ENCODE measurements at places on chromosomes 16 and 17.

GRCh38 chr17:5591966-5592365, 7.7 kb upstream of the NLRP1 start:
- H3K36me3 ChIP-seq, result no peaks in the 10 kb centered on the region
- peaks cover 12% of the 10 kb centered on the region for H3K27me3 ChIP-seq
- H3K4me3 ChIP-seq, result no peak overlapping the region
- H3K27ac ChIP-seq, result no peak overlapping the region

- H3K36me3 ChIP-seq, result no peaks in the 10 kb centered on the region
- no peak overlapping the region for H3K27ac ChIP-seq
- no peak overlapping the region for H3K4me3 ChIP-seq
- DNase-seq, result no peak
- H3K27me3 ChIP-seq, result no peaks in the 10 kb centered on the region
Measured at GRCh38 chr17:81184555-81184954, 18.5 kb upstream of the AATK start.

DNA sequence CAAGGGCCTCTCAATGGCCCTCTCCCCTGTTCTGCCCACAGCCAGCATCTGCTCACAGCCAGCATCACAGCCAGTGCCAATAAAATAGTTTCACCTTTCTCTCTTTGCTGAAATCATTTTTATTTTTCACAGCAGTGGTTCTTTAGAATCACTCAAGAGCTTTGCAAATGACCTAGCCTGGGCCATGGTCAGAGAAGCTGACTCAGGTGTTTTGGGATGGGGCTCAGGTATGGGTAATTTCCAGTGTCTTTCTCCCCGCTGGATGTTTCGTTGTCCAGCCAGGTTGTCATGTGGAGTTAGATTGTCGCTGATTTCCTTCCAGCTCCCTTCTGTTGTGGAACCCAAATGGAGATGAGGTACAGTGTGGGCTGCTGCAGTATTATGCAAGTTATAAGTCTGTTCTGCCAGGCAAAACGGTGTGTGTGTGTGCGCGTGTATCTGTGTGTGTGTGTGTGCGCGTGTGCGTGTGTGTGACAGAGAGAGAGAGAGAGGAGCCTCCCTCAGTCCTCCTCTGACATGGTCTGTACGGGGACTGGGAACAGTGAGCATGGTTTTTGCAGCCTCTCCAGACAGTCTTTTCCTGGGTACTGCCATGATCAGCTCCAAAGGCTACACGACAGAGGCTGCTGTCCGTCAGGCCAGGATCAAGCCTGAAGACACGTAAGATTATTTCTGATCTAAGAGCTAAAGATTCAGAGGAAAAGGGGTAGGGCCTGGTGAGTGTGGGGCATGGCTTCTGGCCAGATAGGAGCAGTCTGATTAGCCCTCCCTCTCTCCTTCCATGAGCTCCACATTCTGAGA, 1.4 kb upstream of the PMP22 start:
- peaks cover 7% of the 10 kb centered on the region for H3K27me3 ChIP-seq
- H3K4me3 ChIP-seq, result no peak overlapping the region
- no peak overlapping the region for H3K27ac ChIP-seq
- no peaks in the 10 kb centered on the region for H3K36me3 ChIP-seq
- no peak for DNase-seq
- peaks cover 9% of the 10 kb centered on the region for H3K4me1 ChIP-seq

DNA sequence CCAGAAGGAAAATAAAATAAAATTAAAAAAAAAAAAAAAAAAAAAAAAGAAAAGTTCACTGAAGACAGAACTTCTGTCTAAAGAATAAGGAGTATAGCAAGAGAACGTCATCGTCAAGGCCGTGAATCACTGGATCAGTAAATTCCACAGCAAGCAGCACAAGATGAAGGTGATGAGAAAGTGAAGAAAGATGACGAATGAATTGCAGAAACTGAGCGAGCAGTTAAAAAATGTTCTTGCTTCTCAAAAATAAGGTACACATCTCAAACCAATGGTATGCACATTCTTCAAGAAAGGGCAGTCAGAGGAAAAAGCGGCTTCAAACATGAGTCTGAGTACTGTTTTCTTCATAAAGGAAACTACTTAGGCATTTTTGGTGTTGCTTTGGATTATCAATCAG, 104.7 kb downstream of the SMG6 start:
- peak; percentile 53 for DNase-seq
- no peaks in the 10 kb centered on the region for H3K27me3 ChIP-seq
- H3K36me3 ChIP-seq, result 0 out of 2 replicates have a peak, but pooled peaks cover 6% of the 10 kb centered on the region
- no peak overlapping the region for H3K4me3 ChIP-seq

GRCh38 chr17:74937064-74938051, 1.7 kb downstream of the OTOP3 start:
- H3K4me3 ChIP-seq, result no peak overlapping the region
- no peak overlapping the region for H3K27ac ChIP-seq
- no peaks in the 10 kb centered on the region for H3K4me1 ChIP-seq
- H3K36me3 ChIP-seq, result no peaks in the 10 kb centered on the region
- peaks cover 61% of the 10 kb centered on the region for H3K27me3 ChIP-seq

DNA sequence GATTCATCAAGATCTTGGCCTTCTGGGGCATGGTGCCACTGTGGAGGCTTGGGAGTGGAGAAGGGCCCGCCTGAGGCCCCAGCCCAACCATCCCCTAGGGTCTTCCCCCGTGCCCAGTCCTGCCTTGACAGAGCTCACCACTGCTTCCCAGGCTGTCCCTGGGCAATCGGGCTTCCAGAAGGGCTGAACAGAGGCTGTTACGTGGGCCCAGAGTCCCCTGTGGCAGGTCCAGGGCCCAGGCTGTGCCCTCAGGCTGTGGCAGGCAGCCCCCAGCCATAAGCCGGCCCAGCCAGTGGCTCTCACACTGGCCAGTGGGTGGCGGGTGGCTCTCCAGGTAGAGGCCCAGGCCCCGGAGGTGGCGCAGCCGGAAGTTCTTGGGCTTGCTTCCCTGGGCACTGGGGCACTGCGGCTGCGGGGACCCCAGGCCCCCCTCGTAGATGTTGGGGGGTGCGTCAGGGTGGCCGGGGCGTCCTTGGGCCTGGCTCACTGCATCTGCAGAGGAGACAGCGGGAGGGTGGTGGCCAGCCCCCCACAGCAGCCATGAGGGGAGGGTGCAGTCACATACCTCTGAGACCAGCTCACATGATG, 809 bp downstream of the C16orf90 start:
- no peak for DNase-seq
- H3K36me3 ChIP-seq, result no peaks in the 10 kb centered on the region
- H3K27me3 ChIP-seq, result no peaks in the 10 kb centered on the region
- no peaks in the 10 kb centered on the region for H3K4me1 ChIP-seq

GRCh38 chr17:47201166-47201565, 8.0 kb upstream of the MYL4 start:
- no peak overlapping the region for H3K27ac ChIP-seq
- no peak overlapping the region for H3K4me3 ChIP-seq
- H3K4me1 ChIP-seq, result peaks cover 21% of the 10 kb centered on the region
- no peaks in the 10 kb centered on the region for H3K27me3 ChIP-seq
- no peaks in the 10 kb centered on the region for H3K36me3 ChIP-seq

- no peak for DNase-seq
Measured at GRCh38 chr17:58339755-58340404, 11.3 kb upstream of the TSPOAP1 start.

DNA sequence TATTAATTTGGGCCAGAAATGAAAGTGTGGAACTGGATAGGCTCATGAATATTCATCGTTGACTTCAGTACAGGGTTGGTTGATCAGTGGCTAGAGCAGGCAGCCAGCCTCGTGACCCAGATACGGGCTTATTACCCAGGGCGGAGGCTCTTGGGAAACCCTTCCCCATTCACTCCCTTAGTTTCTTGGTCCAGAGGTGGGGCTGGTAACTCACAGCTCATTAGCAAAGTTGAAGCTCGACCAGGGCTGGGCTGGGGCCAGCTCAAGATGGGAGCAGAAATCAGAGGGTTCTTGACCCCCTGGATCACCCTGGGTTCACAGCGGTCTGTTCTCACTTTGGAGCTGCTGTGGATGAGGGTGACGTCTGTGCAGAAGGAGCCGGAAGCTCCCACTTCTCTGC, 44.6 kb upstream of the GSE1 start:
- H3K27me3 ChIP-seq, result no peaks in the 10 kb centered on the region
- H3K4me3 ChIP-seq, result no peak overlapping the region
- H3K36me3 ChIP-seq, result no peaks in the 10 kb centered on the region
- H3K27ac ChIP-seq, result no peak overlapping the region
- no peak for DNase-seq
- H3K4me1 ChIP-seq, result peaks cover 3% of the 10 kb centered on the region

- no peak overlapping the region for H3K4me3 ChIP-seq
- peaks cover 7% of the 10 kb centered on the region for H3K27me3 ChIP-seq
- H3K27ac ChIP-seq, result no peak overlapping the region
- peak; percentile 86 for DNase-seq
- peaks cover 24% of the 10 kb centered on the region for H3K4me1 ChIP-seq
- no peaks in the 10 kb centered on the region for H3K36me3 ChIP-seq
Measured at GRCh38 chr17:39080421-39081078, 70.9 kb downstream of the PLXDC1 start.

- no peaks in the 10 kb centered on the region for H3K27me3 ChIP-seq
- H3K4me3 ChIP-seq, result no peak overlapping the region
- no peaks in the 10 kb centered on the region for H3K4me1 ChIP-seq
- no peaks in the 10 kb centered on the region for H3K36me3 ChIP-seq
- peak; percentile 29 for DNase-seq
Measured at GRCh38 chr17:4386406-4386805, 19.9 kb upstream of the UBE2G1 start.

DNA sequence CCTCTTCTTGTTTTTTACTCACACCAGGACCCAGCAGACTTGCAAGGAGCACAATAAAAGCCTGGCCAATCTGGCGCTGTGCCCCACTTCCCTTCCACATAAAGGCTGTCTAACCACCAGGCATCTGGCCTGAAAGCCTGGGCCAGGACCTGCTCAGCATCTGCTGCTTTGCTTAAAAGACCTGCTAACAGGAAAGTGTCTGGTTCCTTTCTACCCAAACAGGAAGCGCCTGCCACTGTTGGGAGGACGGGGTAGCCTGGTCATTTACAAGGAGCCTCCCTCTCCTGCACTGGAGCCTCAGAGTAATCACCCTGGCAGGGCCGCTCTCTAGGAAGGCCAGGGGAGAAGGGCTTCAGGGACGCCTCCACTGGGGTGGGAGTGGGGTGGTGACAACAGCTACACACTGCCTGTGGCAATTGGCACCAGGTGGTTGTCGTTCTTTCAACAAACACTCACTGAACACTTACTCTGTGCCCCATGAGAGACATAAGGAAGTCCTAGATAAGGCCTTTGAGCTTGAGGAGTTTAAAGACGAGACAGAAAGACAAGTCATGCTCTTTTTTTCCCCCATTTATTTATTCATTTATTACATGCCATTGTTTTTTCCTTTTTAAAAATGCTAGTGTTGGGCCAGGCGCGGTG, 6.3 kb upstream of the MMP28 start:
- H3K4me1 ChIP-seq, result peaks cover 5% of the 10 kb centered on the region
- no peaks in the 10 kb centered on the region for H3K36me3 ChIP-seq
- H3K27me3 ChIP-seq, result peaks cover 16% of the 10 kb centered on the region
- no peak overlapping the region for H3K27ac ChIP-seq
- H3K4me3 ChIP-seq, result no peak overlapping the region

- no peak overlapping the region for H3K4me3 ChIP-seq
- H3K27ac ChIP-seq, result no peak overlapping the region
- DNase-seq, result peak; percentile 31
- H3K27me3 ChIP-seq, result no peaks in the 10 kb centered on the region
- H3K4me1 ChIP-seq, result no peaks in the 10 kb centered on the region
Measured at GRCh38 chr17:80018917-80019651, 16.6 kb downstream of the TBC1D16 start.

DNA sequence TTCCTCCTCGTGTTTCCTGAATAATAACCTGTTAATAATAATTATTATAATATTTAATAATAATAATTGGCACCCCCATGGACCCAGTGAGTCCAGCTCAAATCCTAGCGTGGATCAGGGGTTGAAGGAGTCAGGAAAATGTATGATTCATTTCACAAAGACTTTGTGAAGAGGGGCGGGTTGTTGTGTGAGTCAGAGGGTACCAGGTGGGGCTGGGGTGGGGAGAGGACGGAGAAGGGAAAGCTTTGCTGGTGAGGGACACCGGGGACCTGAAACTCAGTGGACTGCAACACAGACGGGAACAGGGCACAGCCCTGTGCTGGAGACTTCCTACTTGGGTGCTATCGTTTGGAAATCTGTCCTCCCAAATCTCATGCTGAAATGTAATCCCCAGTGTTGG, 3.1 kb upstream of the ADORA2B start:
- no peak overlapping the region for H3K4me3 ChIP-seq
- H3K27ac ChIP-seq, result no peak overlapping the region
- no peak for DNase-seq
- H3K4me1 ChIP-seq, result peaks cover 9% of the 10 kb centered on the region
- no peaks in the 10 kb centered on the region for H3K36me3 ChIP-seq
- H3K27me3 ChIP-seq, result no peaks in the 10 kb centered on the region

DNA sequence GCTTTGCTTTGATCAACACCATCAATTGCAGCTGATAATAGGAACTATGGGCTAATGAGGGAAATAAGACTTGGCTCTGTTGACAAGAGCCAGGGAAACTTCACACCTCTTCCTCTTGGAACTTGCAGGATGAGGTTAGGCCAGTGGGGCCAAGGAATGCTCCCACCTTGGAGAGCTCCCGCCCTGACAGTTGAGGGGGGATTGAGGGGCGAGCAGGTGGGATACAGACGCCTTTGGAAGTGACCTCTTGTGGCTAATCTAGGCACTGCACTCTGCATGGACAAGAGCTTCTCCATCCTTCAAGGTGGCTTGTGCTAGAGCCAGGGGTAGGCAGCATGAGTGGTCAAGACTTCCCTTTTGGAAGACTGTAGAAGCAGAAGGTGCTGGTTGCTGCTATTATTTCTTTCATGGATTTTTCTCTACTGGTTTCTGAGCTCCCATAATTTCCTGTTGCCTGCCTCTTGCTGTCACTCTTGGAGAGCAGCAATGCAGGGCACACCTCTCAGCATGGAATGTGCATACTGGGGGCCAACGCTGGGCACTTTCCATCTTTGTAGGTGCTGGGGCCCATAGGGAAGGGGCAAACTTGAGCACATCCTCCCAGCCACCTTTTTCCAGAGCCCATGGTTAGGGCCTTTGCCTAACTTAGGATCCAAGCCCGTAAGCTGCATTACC, 2.3 kb upstream of the PHF12 start:
- no peaks in the 10 kb centered on the region for H3K36me3 ChIP-seq
- H3K27ac ChIP-seq, result no peak overlapping the region
- H3K4me1 ChIP-seq, result 0 out of 2 replicates have a peak, but pooled peaks cover 3% of the 10 kb centered on the region
- no peaks in the 10 kb centered on the region for H3K27me3 ChIP-seq

Measured in GM23248 (cell line).